Spleen (tissue), 13 donors: ENCODE measurements at places on chromosomes 16 and 17. TPM values are rescaled to one million over a fixed set of nuclear protein-coding genes. Genes with fewer than 3 reads are reported as not detected.

GRCh38 chr16:72848759-72849664, 198.9 kb downstream of the ZFHX3 start:
- DNase-seq = no peak
- H3K4me3 ChIP-seq = no peak overlapping the region
- peaks cover 8% of the 10 kb centered on the region for H3K4me1 ChIP-seq
- H3K36me3 ChIP-seq = no peaks in the 10 kb centered on the region
- no peak overlapping the region for H3K27ac ChIP-seq

MYADML2 gene
- total RNA-seq = not detected

DNA sequence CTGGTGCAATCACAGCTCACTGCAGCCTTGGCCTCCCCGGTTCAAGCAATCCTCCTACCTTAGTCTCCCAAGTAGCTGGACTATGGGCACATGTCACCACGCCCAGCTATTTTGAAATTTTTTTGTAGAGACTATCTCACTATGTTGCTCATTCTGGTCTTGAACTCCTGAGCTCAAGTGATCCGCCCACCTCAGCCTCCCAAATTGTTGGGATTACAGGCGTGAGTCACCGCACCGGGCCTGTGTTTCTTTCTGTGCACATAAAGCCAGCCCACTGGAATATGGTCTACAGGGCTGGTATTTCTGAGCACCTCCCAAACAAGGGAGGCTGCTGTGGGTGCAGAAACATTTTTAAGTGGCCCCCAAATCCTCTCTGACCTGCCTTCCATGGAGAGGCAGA, 8.4 kb downstream of the TMEM95 start:
- H3K27ac ChIP-seq = no peak overlapping the region
- DNase-seq = no peak
- H3K27me3 ChIP-seq = no peaks in the 10 kb centered on the region
- H3K36me3 ChIP-seq = no peaks in the 10 kb centered on the region

CYB561 gene
- 19.6 TPM for total RNA-seq

ALDH3A1 gene
- 0.54 TPM for total RNA-seq
